Gastroesophageal sphincter (tissue), 4 donors: ENCODE measurements at places on chromosomes 7 and 10. TPM values are rescaled to one million over a fixed set of nuclear protein-coding genes. Genes with fewer than 3 reads are reported as not detected.

The SLC25A28 gene
- 31.6 TPM for total RNA-seq

The ADRA2A gene
- 0.62 TPM for total RNA-seq

The PPRC1 gene
- 31.4 TPM for total RNA-seq

The OAT gene
- total RNA-seq, result 164 TPM

The GPR15LG gene
- total RNA-seq, result not detected

The CYP2W1 gene
- total RNA-seq, result not detected

The GIMAP1 gene
- 7.5 TPM for total RNA-seq

DNA sequence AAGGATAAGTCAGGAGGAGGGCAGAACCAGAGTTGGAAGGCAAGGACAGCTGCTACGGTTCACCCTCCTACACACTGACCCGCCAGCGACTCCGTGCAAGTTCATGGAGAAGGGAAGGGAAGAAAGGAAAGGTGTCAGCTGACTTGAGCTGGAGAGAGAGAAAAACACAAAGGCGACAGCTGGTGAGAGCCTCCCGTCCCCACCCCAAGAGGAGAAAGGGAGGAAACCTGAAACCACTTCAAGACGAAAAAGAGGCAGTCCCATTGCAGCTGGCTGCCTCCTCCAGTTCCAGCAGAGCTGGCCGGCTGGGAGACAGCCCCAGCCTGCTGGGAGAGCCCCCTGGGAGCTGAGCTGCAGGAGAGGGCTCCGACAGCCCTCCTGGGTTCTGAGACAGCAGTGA, 75.2 kb downstream of the PARD3 start:
- no peaks in the 10 kb centered on the region for H3K27me3 ChIP-seq
- H3K36me3 ChIP-seq, result no peaks in the 10 kb centered on the region
- peak overlapping the region; percentile 22 for H3K4me3 ChIP-seq
- peak; percentile 77 for ATAC-seq

- ATAC-seq, result no peak
- H3K27me3 ChIP-seq, result no peaks in the 10 kb centered on the region
- H3K27ac ChIP-seq, result no peak overlapping the region
These were observed 37.2 kb downstream of the FRMD4A start for GRCh38 chr10:14293526-14293925.

GRCh38 chr7:129009437-129009836, 45.5 kb downstream of the TNPO3 start:
- H3K4me3 ChIP-seq, result no peak overlapping the region
- H3K36me3 ChIP-seq, result peaks cover 66% of the 10 kb centered on the region
- H3K27me3 ChIP-seq, result no peaks in the 10 kb centered on the region

DNA sequence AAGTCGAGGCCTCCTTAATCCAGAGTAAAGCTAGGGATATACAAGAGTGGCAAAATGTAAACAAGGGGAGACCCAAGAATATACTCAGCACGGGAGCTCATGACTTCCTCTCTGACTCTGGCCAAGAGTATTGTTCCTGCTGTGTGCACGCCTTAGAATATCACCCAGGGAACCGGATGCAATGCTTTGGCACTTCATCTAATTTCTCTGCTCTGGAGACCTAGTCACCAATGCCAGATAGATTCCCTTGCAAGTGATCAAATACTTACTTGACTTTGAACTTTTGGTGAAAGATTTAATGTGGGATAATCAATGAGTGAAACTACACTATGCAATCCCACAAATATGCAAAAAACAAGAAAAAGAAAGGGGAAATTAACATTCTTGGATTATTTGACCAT, 695.5 kb downstream of the INHBA start:
- H3K27me3 ChIP-seq, result no peaks in the 10 kb centered on the region
- H3K4me1 ChIP-seq, result no peaks in the 10 kb centered on the region
- ATAC-seq, result no peak
- no peak overlapping the region for H3K27ac ChIP-seq
- H3K36me3 ChIP-seq, result no peaks in the 10 kb centered on the region

- H3K27ac ChIP-seq, result no peak overlapping the region
- H3K27me3 ChIP-seq, result peaks cover 65% of the 10 kb centered on the region
- ATAC-seq, result no peak
- peaks cover 4% of the 10 kb centered on the region for H3K4me1 ChIP-seq
- H3K4me3 ChIP-seq, result no peak overlapping the region
- H3K36me3 ChIP-seq, result no peaks in the 10 kb centered on the region
These were observed 2.6 kb upstream of the TMEM130 start for GRCh38 chr7:98872328-98872924.

DNA sequence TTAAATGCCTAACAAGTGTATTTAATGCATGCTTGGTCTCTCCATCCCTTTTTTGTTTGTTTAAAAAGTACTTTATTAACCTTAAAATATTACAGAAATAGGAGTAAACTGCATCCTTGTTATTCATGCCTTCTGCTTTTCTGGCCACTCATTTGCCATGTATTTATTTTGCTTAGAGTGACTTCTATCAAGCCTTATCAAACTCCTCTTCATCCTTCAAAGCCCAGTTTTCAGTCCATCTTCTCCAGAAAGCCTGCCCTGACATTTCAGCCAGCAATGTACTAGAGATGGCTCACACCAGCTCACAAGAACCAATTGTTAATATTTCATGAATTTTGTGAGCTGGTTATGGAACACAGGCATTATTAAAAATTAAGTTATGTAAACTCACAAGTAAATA, 82.8 kb downstream of the NHLRC2 start:
- no peaks in the 10 kb centered on the region for H3K4me1 ChIP-seq
- no peak overlapping the region for H3K4me3 ChIP-seq
- ATAC-seq, result no peak
- no peaks in the 10 kb centered on the region for H3K36me3 ChIP-seq
- no peaks in the 10 kb centered on the region for H3K27me3 ChIP-seq

GRCh38 chr7:157580324-157580723, 243.5 kb downstream of the DNAJB6 start:
- no peak overlapping the region for H3K4me3 ChIP-seq
- no peak for ATAC-seq
- H3K27me3 ChIP-seq, result peaks cover 58% of the 10 kb centered on the region

DNA sequence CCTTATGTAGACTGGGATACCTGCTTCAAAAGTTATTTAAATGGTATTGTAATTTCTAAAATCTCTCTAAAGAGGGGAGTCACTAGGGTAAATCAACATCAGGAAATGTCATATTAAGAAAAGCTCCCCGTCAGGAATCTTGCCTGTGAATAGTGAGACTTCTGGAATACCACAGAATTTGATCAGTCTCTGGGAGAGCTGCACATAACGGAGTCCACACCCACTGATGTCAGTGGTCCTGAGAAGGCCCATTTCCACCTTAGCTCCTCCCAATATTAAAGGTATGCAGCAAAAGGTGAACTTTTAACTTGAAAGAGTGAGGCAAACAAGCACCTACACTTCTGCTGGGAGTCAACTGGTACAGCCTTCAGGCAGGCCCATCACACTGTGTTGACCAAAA, 27.3 kb downstream of the STN1 start:
- no peaks in the 10 kb centered on the region for H3K27me3 ChIP-seq
- H3K36me3 ChIP-seq, result no peaks in the 10 kb centered on the region
- H3K4me3 ChIP-seq, result no peak overlapping the region

DNA sequence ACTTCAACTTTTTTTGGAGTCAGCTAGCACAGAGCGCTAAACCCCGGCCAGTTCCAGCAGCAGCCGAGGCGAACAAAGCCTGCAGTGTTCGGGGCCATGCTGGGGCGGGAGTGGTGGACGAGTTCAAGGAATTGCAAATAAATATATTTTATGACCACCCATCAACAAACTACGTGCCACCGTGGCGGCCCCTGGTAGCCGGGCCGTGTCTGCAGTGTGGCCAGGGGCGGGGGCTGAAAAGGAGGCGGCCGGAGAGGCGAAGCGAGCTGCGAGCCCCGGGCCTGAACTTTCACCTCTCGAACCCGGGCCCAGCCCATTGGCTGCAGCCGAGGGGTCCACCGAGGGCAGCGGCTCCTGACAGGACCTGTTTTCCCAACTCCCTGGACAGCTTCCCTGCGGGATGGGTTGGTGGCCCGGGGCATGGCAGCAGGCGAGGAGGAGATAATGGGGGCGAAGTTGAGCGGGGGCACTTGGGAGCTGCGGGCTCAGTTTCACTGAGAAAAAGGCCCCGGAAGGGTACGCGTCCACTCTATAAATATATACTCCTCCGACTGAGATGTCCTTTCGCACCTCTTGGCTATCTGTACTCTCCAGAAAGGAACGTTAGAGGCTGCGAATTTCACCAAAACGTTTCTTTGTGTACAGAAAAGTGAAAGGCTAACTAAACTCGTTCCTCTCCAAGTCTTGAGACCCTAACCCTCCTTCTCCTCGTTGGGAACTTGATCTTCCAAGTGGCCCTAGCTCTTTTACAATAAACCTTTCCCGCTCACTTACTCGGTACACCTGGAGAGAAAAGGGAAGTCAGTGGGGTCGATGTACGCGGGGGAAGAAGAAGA, 164.6 kb upstream of the PPP1R3A start:
- peaks cover 22% of the 10 kb centered on the region for H3K27me3 ChIP-seq
- H3K4me1 ChIP-seq, result no peaks in the 10 kb centered on the region
- peak overlapping the region; percentile 78 for H3K4me3 ChIP-seq
- H3K27ac ChIP-seq, result peak overlapping the region; percentile 94
- no peaks in the 10 kb centered on the region for H3K36me3 ChIP-seq

DNA sequence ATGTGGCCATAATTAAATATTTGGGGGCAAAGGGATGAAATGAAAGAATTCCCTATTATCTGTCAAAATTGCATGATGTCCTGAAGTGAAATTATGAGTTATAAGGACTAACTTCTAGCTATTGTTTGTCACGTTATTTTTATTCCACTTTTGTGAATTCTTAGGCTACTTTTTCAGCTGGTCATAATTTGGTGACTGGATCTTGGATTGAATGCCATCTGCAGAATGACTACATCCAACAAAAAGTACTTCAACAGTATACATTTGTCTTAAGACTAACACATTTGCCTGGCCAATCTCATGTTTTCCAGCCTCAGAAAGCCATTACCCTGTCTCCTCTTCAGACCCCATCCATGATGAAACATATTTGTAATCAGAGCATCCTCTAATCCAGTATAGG, 48.1 kb upstream of the WNT16 start:
- H3K36me3 ChIP-seq, result peaks cover 44% of the 10 kb centered on the region
- H3K4me1 ChIP-seq, result no peaks in the 10 kb centered on the region
- H3K27ac ChIP-seq, result no peak overlapping the region

GRCh38 chr10:9051328-9051974, 997.0 kb downstream of the GATA3 start:
- no peak overlapping the region for H3K4me3 ChIP-seq
- no peak for ATAC-seq
- H3K4me1 ChIP-seq, result no peaks in the 10 kb centered on the region

GRCh38 chr7:155762036-155762435, 50.2 kb downstream of the SHH start:
- no peak for ATAC-seq
- H3K4me3 ChIP-seq, result no peak overlapping the region
- no peaks in the 10 kb centered on the region for H3K36me3 ChIP-seq
- no peak overlapping the region for H3K27ac ChIP-seq
- peaks cover 4% of the 10 kb centered on the region for H3K4me1 ChIP-seq
- H3K27me3 ChIP-seq, result no peaks in the 10 kb centered on the region

GRCh38 chr10:16948361-16948760, 131.1 kb upstream of the RSU1 start:
- H3K27ac ChIP-seq, result no peak overlapping the region
- no peak overlapping the region for H3K4me3 ChIP-seq
- no peaks in the 10 kb centered on the region for H3K27me3 ChIP-seq
- peaks cover 4% of the 10 kb centered on the region for H3K4me1 ChIP-seq
- ATAC-seq, result no peak

DNA sequence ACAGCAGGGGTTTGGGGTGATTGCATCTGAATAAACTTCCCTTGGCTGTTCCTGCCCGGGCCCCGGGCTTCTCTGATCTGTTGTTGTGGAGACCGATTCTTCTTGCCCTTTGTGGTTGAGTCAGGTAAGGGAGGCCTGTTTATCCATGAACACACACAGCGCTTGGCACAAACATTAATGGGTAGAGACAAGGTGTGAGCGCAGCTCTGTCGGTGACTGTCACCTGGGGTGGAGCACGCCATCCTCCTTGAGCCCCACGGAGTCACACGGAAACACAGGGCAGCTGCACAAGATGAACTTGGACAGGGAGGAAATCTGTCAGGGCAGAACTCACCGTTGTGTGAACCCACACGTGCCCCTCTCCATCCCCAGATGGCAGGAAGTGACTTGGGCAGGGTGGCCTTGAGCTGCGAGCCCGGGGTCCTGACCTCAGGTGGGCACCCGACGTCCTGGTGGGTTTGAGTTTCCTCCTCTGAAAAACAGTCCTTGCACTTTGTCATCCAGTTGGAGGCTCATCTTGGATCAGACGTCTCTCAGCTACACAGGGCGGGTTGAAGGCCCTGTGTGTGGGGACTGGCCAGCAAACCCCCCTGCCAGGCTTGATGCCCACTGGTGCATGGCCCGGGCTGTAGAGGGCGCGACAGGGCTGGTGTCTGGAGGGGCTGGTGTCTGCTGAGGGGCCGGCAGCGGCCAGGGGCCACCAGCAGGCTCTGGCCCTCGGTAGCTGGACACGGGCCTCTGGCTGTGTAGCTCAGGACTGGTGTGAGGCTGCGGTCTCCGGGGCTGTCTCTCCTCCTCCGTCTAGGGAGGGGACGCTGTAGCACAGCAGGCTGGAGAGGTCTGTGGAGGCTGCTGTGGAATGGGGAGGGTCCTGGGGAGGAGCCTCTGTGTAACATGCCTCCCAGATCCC, 24.2 kb upstream of the SHH start:
- no peaks in the 10 kb centered on the region for H3K36me3 ChIP-seq
- H3K27me3 ChIP-seq, result peaks cover 42% of the 10 kb centered on the region
- no peak overlapping the region for H3K27ac ChIP-seq
- H3K4me1 ChIP-seq, result no peaks in the 10 kb centered on the region
- no peak overlapping the region for H3K4me3 ChIP-seq

DNA sequence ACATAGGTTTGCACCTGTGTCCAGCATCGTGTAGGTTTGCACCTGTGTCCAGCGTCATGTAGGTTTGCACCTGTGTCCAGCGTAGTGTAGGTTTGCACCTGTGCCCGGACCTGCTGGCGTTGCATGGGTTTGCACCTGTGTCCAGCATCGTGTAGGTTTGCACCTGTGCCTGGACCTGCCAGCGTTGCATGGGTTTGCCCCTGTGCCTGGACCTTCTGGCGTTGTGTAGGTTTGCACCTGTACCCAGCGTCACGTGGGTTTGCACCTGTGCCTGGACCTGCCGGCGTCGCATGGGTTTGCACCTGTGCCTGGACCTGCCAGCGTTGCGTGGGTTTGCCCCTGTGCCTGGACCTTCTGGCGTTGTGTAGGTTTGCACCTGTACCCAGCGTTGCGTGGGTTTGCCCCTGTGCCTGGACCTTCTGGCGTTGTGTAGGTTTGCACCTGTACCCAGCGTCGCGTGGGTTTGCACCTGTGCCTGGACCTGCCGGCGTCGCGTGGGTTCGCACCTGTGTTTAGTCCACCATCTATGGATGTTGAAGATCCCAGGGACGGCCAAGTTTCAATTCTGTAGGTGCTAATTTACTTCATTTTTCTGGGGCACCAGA, 158.0 kb downstream of the WDR37 start:
- H3K4me3 ChIP-seq, result no peak overlapping the region
- H3K27ac ChIP-seq, result no peak overlapping the region
- no peak for ATAC-seq
- H3K27me3 ChIP-seq, result peaks cover 7% of the 10 kb centered on the region
- H3K36me3 ChIP-seq, result no peaks in the 10 kb centered on the region

DNA sequence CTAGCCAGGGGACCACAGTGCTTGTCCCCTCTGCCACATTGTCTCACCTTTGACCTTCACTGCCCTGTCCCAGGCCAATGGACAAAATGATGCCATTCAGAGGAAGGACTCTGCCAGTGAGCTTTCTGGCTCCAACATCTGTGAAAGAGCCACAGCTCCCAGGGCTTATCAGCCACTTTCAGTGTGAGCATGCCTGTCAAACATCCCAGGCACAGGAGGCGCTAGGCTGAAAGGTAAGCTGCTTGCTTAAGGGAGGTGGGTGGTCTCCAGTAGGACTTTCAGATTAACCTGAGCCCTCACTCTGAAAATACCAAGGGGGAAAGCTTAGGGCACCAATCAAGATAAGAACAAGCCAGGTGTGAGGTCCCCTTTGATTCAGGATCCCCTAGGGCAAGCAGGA, 59.8 kb upstream of the GDF10 start:
- no peaks in the 10 kb centered on the region for H3K36me3 ChIP-seq
- no peak for ATAC-seq
- H3K4me3 ChIP-seq, result no peak overlapping the region
- no peaks in the 10 kb centered on the region for H3K4me1 ChIP-seq
